Suppressor macrophage treated with lipopolysaccharide for 1 hour (primary cell): ENCODE measurements at places on chromosomes 6 and 20.

- DNase-seq, result no peak
Measured at GRCh38 chr20:60294632-60295031, 336.4 kb downstream of the CDH26 start.

- no peak for DNase-seq
Measured at GRCh38 chr6:53608396-53608795, 57.2 kb downstream of the KLHL31 start.

- DNase-seq, result no peak
Measured at GRCh38 chr6:53128842-53129241, 19.8 kb downstream of the GCM1 start.

- DNase-seq, result no peak
Measured at GRCh38 chr6:150627585-150628025, 27.9 kb downstream of the PLEKHG1 start.

- DNase-seq, result peak; percentile 69
Measured at GRCh38 chr6:142952614-142953013, 7.6 kb upstream of the HIVEP2 start.

DNA sequence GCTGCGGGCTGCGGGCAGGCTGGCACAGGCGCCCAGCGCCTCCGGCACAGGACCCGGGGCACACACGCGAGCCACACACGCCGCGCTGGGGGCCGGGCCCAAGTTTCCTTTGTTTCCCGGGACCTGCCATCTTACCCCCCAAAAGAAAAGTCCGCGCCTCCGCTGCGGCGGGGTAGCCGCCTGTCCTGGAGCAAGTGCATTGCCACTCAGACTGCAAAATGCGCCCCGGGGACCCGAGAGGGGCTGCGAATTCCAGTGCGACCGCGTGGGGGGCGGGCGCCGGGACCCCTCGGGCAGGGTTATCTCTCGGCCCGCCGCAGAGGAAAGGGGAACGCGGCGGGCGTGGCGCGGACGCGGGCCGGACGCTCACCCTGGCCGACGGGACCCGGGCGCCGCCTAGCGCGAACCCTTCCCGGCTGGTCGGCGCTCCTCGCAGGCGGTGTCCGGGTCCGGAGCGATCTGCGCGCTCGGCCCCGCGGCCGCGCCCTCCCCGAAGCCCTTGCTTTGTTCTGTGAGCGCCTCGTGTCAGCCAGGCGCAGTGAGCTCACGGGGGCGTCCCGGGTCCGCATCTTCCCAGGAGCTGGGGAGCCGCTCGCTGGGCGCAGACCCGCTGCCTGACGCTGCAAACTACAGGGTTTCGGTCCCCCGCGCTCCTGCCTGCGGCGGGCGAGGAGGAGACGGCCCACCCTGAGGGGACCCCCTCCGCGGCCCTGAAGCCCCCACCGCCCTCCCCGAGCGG, 639 bp upstream of the CD24 start:
- peak; percentile 74 for DNase-seq

- no peak for DNase-seq
Measured at GRCh38 chr6:16205377-16206144, 32.8 kb upstream of the GMPR start.
